Hematopoietic multipotent progenitor cell treated with erythropoietin and hydrocortisone succinate and interleukin-3 and kit ligand, for 15 days (in vitro differentiated cells): ENCODE measurements at places on chromosomes 2 and 18.

DNA sequence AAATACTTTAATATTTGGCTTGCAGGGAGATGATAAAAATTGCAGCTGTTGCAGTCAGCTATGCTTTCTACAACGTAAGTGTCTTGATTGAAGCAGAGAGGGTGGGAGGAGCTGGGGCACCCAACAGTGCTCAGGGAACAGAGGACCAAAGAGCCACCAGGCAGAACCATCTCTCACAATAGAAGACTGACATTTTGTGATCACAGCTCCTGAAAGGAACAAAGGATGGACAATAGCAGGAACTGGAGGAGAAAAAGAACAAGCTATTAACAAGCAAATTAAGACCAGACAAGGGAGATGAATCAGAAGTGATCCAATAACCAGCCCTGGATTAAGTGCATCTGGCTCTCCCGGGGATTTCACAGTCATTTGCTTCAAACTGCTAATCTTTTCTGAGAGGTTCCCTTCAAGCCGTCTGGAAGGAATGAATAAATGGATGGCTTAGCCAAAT lies 65.7 kb upstream of the SMAD2 start:
- DNase-seq, result no peak

GRCh38 chr2:6937582-6937981 lies 20.4 kb downstream of the RNF144A start:
- no peak for DNase-seq

DNA sequence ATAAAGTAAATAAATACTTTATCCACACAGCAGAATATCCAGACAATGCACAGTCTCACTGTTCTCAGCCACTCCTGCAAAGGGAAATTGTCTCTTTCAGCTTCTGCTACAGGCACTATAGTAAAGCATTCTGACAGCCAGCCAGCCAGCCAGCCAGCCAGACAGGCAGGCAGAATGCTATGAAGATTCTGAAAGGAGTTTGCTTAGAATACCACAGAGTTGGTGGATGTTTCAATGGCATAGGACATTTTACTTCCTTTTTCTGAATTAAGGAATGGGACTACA lies 116.1 kb upstream of the CYP26B1 start:
- DNase-seq, result no peak

DNA sequence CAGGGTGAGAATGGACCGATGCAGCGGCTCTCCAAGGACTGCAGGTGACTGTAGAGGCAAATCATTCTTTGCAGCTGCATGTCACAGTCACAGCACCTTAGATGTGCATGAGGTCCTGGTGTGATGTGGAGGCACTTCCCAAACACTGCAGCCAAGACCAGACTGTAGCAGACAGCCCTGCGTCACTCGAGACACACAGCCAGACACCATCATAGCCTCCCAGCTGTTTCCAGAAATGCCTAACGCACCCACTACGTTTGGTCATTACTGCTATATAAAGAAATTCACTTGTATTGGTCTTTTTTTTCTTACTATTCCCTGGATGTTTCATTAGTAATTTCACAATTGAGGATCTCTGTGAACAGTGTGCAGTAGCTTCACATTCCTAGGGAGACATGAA lies 60.9 kb downstream of the SH3YL1 start:
- DNase-seq, result no peak

DNA sequence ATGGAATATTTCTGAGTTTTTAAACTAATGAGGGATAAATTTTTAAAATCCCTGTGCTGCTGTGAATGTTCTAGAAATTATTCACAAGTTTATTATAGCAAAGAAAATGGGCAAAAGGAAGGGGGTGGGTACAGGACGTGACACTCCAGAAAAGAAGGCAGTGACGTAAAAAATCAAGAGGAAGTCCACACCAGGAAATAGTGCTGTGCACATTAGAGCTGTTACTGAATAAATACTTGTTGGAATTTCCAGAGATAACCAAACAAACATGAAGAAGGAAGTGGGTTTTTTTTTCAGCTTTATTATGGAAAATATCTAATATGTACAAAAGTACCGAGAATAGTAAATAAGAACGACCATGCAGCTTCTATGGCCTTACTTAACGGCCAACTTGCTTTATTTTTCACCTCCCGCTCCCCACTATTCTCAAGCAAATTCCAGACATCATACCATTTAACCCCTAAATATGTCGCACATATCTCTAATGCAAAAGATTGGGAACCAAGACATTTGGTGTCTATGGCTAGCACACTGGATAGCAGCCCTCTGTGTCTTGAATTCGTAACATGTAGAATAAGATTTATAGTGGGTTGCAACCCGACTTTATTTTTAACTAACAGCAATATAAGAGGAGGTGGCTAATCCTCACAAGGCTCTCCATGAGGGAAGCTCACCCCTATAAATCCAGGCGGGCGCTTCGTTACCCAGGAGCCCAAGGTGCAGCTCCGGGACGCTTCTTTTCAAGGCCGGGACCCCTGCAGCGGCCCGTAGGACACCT lies 580 bp upstream of the NDUFV2 start:
- DNase-seq, result no peak

- DNase-seq, result no peak
Measured at GRCh38 chr2:179049546-179050311, at the start of gene CCDC141. CCDC141 (minus strand) TSS chr2:179050137; CDS start chr2:179049941, 196 bp downstream.

DNA sequence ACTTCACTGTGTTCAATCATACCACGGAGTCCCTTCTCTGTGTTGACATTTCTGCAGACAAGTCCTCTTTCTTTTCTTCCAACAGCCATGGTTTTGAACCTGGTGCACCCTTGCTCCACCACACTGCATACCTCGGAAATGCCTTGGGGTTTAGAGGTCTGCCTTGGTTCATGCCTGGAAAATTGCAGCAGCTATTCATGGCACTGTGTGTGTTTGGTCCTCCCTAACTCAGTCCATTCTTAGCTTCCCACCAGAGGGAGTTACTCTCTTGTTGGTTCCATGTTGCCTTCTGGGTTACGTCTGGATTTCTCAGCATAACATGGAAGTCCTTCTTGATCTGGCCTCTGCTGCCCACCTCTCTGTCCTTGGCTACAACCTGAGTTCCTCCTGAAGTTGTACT lies 206.0 kb downstream of the FHOD3 start:
- no peak for DNase-seq

- no peak for DNase-seq
Measured at GRCh38 chr18:8689517-8689916, 15.8 kb upstream of the MTCL1 start.

GRCh38 chr2:33522576-33522975 lies 46.1 kb downstream of the RASGRP3 start:
- DNase-seq, result no peak

GRCh38 chr2:224769489-224769888 lies 53.3 kb upstream of the CCDC195 start:
- no peak for DNase-seq

- DNase-seq, result no peak
Measured at GRCh38 chr2:233068762-233069418, 8.7 kb downstream of the INPP5D start.

- no peak for DNase-seq
Measured at GRCh38 chr2:8139668-8140200, 542.1 kb upstream of the ID2 start.

- DNase-seq, result no peak
Measured at GRCh38 chr2:121917143-121917542, 161.7 kb downstream of the TSN start.

GRCh38 chr2:233828546-233829192 lies 25.7 kb downstream of the HJURP start:
- DNase-seq, result no peak

DNA sequence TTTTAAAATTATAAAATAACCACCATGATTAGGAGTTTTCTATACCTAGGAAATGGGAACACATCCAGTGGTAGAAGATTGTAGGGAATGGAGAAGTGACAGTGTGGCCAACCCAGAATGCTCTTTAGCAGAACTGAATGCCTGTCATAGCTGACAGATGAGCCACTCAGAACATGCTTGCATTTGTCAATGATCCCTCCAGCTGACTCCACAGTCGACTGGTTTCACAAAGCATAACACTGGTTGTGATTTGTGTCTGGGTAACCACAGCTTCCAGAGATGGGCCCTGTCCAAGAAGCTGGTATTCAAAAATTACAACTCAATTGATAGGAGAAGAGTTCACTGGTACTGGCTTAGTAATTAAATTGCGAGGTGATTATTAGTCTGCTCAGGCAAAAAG lies 9.0 kb upstream of the CTIF start:
- DNase-seq, result no peak

DNA sequence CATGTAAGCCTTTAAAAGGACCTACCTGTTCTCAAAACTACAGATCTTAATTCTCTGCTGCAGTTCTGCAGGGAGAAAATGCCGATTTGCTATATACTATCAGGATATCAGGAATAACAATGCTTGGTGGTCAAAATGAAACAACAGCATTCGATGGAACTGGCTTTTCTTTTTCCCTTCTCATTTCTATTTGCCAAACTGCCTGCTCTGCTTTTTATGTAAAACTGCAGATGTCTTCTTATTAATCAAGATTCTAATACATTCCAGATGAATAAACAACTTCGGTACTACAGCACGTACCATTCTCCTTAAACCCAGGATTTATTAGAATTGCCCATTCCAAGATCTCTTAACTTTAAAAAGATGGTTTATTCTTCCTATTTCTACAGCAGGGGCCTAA lies 100.9 kb downstream of the ZNF521 start:
- DNase-seq, result no peak

DNA sequence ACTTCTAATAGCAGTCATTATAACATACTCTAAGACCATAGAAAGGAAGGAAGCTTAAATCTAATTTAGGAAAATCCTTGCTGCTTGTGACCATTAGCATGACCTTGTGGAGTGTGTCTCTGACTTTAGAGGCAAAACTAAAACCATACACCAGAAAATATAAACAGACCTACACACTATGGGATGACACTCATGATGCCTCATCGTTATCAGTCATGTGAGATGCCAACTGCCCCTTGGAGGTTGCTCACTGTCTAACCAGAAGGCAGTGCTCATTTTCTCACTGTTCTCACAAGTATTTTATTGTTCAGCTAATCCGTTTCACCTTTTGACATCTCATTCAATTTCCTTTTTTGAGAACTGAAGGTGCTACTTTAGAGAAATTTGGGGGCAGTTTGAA lies 376.9 kb downstream of the RND3 start:
- no peak for DNase-seq

GRCh38 chr2:43300222-43300621 lies 73.8 kb upstream of the ZFP36L2 start:
- DNase-seq, result no peak

DNA sequence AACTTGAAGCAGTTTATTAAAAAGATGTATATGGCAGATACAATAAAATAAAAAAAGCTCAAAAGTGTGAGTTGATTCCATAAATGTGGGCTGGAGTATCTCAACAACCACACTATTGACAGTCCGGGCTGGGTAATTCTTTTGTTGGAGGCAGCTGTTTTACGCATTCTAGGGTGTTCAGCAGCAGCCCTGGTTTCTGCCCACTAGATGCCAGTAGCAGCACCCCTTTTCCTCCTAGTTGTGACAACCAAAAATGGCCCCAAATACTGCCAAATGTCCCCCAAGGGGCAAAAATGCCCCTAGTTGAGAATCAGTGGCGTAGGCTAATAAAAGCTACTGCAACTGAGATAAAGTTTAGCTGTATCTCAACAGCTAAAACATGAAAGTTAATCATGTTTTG lies 44.8 kb downstream of the CHMP3 start:
- DNase-seq, result peak; percentile 29

DNA sequence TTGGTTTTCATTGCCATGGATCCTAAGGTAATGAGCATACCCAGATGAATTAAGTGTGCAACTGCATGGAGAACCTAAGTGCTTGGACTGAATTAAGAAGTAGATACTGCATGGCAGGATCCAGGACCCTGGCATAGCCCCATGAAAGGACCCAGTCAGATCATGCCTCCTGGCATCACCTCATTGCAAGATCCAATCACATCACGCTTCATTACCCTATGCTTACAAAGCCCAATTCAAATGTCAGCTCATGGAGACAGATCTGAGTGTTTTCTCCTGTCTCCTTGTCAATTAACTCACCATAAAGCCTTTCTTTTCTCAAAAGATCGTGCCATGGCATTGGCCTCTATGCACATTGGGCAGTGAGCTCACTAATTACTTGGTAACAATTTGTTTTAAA lies 519.8 kb upstream of the ZNF804A start:
- no peak for DNase-seq

DNA sequence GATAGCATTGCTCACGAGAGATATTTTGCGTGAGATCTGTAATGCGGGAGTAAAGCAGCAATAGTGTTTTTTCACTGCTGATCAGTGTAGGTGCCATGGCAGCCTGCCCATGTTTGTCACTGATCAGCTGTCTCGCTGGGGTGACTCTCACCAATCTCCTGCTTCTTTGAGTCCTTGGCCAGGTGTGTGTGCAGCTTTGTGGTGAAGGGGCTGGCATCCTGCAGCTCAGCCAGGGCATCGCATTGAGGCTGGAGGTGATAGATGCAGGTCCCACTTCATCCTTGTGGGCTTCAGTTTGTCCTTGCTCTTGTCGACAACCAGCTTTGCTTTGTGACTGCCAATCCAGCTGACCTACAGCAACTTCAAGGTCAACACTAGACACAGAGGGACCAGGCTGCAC lies 258.3 kb upstream of the CXCR4 start:
- no peak for DNase-seq

GRCh38 chr2:18924386-18924785 lies 335.0 kb upstream of the NT5C1B start:
- no peak for DNase-seq

DNA sequence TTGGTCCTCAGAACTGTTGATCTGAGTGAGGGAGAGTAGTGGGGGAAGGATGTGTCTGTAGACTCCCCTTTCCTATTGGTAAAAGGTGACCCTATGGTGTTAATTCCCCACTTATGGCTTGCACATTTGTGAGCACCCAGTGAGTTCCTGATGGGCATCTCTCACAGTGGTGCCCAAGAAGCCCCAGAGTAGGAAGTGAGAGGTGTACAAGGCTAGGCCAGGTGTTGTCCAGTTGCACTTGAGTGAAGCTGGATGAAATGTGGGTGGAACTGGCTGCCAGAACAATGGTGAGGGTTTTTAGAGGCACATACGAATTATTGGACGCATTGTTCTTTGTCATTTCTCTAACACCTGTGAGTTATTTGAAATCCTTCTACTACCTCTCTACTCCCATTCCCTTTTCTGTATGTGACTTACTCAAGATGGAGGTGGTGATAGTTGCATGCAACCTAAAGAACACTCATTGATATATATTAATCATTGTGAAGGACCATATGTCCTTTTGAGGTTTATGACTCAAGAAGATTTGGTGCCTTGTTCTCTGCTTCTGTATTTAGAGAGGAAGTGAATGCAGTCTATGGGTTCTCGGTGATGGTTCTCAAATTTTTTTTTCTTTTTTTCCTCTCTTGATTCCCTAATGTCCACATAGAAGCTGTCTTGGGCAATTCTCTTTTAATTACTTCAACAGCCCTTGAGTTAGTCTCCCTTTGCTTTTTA lies 162.7 kb downstream of the FSHR start:
- DNase-seq, result no peak

GRCh38 chr2:147026664-147027295 lies 818.0 kb upstream of the ACVR2A start:
- no peak for DNase-seq

- DNase-seq, result no peak
Measured at GRCh38 chr2:23019476-23019875, 365.5 kb upstream of the KLHL29 start.

GRCh38 chr2:28048341-28048740 lies 157.8 kb downstream of the BABAM2 start:
- no peak for DNase-seq
